Stomach (tissue), 19 donors: ENCODE measurements at places on chromosomes 2 and 18. TPM values are rescaled to one million over a fixed set of nuclear protein-coding genes. Genes with fewer than 3 reads are reported as not detected.

DNA sequence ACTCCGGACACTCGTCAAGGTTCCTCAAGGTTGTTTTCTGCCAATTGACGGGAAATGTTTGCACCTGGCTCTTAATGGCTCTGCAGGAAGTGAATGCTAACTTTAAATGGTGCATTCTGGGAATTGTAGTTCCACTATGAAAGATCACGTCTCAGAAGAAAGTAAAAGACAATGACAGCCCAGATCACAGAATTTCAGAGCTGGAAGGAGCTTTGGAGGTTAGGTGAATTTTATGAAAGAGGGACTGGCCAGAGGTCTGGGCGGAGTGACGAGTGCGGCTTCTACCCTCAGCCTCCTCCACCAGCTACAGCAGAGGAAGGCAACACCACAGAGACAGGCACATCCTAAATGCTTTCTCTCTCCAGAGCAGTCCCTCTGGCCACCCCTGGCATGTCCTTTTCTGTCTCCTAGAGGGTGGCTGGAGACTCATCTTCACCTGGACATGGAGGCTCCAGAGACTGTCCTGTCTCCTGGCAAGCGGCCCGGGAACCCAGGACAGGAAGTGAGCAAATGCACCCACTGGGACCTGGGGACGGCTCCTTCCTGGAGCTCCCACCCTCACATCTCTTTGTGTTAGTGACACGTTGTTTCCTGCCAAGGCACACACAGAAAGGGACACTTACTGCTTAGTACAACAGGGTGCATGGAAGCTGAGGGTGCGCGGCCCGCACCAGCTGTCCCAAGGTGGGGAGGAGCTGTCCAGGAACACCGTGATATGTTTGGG, 19.4 kb downstream of the THAP4 start:
- DNase-seq, result no peak

DNA sequence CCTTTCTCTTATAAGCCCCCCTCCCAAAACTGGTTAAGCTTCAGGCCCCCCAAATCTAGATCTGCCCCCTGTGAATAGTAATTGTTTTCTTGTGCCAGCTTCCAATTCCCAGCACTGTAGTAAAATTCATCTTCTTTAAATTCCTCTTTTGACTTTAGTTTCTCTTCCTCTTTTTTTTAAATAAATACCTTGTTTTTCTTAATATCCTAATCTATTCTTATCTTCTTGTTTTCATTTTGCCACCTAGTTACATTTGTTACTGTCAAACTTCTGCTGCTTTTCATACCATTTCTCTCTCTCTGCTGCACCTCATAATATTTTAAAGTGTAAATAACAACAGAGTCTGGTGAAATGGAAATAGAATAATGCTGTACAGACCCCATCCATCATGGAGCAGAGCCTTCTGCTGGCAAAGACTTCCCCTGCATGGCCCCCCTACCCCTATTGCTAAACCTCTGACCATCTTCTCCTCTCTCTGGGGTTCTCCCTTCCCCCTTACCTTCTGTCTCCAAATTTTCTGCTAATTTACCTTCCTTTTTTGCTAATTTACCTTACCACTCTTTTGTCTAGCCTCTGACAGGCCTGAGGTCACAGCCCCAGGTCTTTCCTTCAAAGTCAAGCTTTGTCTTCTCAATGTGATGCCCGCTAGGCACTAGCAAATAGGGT, 94.9 kb upstream of the PAPOLG start:
- DNase-seq, result no peak

- no peak for DNase-seq
These were observed 94.4 kb upstream of the SATB2 start for GRCh38 chr2:199552141-199552540.

- DNase-seq, result no peak
These were observed 13.0 kb downstream of the SATB2 start for GRCh38 chr2:199444749-199445148.

GRCh38 chr2:234869969-234870368, 81.8 kb upstream of the SH3BP4 start:
- no peak for DNase-seq

GRCh38 chr2:241123816-241124536, 21.9 kb upstream of the MTERF4 start:
- peak; percentile 43 for DNase-seq

- no peak for DNase-seq
These were observed 166.2 kb upstream of the DTNA start for GRCh38 chr18:34543945-34544344.

DNA sequence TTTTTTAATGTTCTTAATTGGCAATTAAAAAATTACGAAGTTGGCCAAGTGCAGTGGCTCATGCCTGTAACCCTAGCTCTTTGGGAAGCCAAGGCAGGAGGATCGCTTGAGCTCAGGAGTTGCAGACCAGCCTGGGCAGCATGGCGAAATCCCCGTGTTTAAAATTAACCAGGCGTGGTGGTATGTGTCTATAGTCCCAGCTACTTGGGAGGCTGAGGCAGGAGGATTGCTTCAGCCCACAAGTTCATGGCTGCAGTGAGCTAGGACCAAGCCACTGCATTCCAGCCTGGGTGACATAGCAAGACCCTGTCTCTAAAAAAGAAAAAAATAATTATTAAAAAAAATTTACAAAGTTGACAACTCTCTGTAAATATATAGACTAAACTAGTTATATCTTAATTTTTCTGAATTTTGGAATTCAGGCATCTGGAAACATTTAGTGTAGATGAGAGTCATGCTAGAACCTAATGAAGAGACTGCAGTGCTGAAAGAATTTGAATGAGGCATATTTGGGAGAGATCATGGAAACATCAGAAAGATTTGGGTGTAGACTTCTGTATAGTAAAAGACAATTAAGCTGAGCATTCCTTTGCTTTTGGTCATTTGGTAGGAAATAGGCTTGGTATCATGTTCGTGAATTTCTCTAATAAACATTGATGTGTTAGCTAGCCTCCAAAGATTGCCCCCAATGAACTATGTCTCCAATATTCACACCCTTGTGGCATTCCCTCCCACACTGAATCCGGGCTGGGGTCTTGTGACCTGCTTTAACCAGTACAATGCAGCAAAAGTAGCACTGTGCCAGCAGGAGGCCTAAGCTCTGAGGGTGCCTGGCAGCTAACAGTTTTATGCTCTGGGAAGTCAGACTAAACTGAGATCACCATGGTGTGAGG, 4.2 kb upstream of the ROCK1 start:
- DNase-seq, result no peak

DNA sequence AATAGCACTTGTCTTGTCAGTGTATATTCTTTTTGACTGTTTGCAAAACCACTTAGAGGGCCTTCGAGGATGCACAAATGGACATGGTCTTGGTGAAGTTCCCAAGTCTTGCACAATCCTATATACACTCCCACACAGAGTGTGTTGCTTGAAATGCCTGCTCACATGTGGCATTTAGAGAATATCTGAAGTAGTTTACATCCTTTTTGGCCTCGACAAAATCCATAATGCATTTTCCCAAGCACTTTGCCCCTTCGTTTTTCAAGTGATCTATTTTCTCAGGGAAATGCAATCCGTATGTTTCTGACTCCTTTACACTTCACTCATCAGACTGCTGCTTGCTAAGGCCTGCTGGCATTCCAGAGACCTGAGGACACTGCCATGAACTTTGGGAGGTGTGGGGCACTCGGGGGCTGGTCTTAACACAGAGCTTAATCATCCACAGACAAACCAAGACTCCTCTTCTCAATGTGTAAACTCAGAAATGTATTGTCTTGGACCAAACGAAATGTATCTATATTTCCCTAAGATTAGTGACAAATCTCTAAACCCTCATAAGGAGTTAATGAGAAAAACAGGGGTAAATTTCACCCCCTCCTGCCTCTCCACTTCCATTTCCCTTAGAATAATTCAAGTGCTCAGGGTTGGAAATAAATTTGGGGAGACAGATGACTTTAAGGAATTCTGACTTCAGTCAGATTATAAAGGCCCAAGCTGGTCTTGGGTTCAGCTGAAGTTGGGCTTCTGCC, 219.3 kb upstream of the APCDD1 start:
- no peak for DNase-seq

- no peak for DNase-seq
These were observed 3.7 kb upstream of the MAL start for GRCh38 chr2:95021847-95022246.

GRCh38 chr2:235908826-235909225, 259.4 kb downstream of the GBX2 start:
- DNase-seq, result no peak

DNA sequence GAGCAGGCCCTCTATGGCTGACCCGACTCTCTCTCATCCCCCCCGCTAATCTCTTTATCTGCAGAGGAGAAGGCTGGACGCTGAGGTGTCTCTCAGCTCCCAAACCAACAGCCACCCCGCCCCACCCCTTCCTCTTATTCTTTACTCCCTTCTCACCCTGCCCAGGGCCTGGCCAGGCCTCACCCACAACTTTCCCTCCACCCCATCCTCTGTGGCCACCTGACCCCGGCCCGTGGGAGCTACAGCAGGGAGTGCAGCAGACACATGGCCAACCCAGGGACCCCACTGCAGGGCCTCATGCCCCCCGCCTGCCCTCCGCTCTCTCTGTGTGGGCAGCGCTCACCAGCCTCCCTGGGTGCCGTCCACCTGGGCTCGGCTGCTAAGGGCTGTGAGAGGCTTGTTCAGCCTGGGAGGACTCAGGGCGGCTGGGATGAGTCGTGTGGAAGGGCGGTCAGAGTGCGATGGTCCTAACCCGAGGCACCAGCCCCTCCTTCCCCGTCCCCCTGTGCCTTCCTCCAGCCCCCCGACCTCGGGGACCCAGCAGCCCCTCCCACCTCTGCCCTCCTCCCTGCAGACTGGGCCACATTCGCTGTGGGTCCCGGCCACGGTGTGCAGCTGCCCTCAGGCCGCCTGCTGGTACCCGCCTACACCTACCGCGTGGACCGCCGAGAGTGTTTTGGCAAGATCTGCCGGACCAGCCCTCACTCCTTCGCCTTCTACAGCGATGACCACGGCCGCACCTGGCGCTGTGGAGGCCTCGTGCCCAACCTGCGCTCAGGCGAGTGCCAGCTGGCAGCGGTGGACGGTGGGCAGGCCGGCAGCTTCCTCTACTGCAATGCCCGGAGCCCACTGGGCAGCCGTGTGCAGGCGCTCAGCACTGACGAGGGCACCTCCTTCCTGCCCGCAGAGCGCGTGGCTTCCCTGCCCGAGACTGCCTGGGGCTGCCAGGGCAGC, 6.8 kb downstream of the NEU4 start:
- no peak for DNase-seq

DNA sequence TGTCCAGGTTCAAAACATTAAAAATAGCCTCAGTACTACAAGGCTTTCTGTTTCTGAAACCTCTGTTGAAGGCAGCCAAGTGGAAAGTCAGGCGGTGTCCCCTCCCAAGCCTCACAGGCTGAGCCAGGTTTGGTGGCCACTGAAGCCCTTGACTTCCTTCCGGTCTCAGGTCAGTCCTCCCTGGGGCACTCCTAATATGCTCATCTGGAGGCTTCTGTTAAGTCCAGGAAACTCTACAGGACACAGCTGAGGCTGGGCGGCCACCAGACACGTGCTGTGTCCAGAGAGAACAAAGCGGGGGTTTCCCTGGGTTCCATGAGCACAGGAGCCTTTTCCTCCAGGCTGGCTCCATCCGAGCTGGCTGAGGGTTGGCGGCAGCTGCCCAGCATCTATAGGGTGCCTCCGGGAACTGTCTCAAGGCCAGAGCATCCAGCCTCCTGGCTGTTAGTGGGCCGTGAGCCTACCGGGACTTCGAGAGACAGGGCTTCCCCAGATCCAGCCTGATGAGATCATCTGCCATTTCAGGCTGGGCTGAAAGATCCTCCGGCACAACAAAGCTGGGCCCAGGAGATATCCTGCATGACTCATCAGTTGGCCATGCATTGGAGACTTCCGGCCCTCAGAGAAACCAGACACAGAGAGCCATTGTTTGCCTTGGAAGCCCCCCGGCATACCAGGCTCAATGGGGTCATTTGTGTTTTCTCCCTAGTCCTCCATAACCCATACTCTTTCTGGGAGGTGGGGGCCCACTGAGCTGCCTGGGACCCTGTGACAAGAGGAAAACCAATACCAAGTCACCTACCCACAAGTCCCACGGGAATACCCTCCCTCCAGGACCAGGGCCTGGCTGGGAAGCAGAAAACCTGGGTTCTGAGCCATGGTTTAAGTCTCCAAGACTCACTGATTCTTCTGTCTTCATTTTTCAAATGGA, 71.7 kb downstream of the HS1BP3 start:
- DNase-seq, result peak; percentile 94

- DNase-seq, result no peak
These were observed 66.8 kb upstream of the RIOK3 start for GRCh38 chr18:23386317-23386716.

- DNase-seq, result no peak
These were observed 19.1 kb upstream of the MAP4K4 start for GRCh38 chr2:101678379-101678778.

GRCh38 chr2:187462839-187463238, 14.8 kb upstream of the CALCRL start:
- no peak for DNase-seq

- no peak for DNase-seq
These were observed 38.1 kb downstream of the RHOB start for GRCh38 chr2:20484810-20485611.

DNA sequence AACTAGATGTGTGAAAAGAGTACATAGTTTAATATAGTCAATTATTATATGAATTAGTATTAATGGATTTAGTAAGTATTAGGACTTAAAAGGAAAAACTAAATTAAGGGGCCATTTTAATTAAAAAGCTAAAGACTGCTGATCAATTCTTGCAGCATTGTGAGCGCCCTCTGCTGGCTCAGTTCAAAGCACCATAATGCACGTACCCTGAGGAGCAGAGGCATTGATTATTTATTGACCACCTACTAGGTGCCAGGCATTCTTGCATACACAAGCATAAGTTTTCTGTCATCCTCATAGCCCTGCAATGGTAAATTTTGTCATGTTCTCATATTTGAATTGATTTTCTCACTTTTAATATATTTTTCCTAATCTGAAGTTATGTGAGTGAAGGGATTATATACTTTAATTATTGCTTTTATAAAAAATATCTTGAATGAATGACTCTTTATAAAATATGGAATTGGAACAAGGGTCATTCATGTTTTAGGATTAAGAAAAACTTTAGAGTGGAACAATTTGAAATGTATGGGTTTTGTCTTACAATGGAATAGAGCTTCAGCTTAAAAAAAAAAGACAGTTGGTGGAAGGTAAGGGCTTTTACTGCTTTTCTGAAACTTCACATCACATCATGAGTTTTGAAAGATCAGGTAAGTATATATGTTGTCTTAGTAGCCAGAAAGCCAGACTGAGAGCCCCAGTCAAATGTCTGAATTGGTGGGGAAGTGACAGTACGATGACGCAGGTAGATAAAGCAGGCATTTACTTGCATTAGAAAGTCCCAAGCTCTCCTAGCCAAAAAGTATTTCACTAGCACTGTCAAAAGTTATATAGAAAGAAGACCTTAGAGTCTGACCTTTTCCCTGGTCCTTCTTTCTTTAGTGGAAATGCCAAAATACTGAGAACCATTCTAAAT, 9.7 kb downstream of the ITGA4 start:
- DNase-seq, result peak; percentile 77

- peak; percentile 77 for DNase-seq
These were observed 41.4 kb downstream of the IL1R2 start for GRCh38 chr2:102033031-102033749.

DNA sequence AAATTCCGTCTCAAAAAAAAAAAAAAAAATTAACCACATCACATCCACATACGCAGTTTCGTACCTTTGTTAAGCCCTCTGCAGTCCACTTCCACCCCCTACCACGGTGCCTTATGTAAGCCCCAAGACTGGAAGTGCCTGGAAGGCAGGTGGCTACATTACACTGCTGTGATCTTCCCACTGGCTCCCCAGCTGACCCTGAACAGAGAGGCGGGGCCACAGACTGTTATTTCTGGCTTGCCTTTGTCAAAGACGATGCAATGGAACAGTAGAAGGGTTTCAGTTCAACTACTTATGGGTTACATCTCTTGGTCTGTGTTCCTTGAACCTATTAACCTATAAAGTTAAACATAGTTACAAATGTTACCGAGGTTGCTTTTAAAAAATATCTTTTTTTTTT, 15.7 kb upstream of the COX7A2L start:
- no peak for DNase-seq

C2orf42 gene
- 6.3 TPM for polyA plus RNA-seq

PLEKHH2 gene
- 5.2 TPM for polyA plus RNA-seq

ATP6V1C2 gene
- 6.9 TPM for polyA plus RNA-seq
